Fibroblast of upper back skin (primary cell): ENCODE measurements at places on chromosomes 2 and 18.

GRCh38 chr18:45241271-45241670 is 374.0 kb upstream of the SLC14A2 start:
- no peak for DNase-seq

DNA sequence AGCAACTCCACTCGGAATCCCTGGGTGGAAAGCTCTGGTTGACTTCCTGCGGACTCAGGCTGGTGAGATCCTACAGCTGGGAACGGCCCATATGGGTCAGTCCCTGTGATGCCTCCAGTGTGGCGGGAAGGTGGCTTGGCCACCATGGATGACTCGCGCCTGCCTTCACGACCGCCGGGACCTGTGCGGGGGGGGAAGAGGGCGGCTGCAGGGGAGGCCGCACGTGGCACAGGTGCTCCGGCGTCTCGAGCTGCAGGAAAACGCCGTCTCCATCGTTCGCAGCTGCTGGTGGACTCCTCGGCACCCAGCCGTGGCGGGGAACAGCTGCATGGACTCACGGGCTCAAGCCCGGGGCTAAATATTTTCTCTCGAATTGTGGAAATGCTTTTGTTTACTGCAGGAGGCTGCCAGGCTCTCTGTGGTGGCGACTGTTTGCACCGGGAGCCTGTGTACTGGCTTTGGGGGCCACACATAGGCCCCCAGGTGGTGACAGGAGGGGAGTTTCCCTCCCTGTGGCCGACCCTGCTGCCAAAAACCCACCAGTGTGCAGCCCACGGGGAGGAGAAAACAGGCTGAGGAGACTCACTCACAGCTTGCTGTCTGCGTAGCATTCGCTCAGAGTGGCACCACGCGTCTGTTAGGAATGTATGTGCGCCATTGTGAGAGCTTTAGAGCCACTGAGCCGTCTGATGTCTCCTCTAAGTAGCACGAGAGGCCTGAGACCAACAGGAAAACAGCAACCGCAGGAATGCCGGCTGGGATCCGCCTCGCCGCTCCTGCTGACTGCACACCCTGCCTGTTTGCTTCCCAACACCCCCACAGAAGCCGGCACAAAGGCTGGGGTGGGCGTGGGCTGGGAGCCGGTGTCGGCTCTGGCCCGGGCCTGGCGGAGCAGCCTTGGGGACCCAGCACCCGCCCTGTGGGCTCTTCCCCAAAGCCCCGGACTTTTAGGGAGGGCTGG is 89.2 kb downstream of the NFATC1 start:
- DNase-seq = peak; percentile 98

DNA sequence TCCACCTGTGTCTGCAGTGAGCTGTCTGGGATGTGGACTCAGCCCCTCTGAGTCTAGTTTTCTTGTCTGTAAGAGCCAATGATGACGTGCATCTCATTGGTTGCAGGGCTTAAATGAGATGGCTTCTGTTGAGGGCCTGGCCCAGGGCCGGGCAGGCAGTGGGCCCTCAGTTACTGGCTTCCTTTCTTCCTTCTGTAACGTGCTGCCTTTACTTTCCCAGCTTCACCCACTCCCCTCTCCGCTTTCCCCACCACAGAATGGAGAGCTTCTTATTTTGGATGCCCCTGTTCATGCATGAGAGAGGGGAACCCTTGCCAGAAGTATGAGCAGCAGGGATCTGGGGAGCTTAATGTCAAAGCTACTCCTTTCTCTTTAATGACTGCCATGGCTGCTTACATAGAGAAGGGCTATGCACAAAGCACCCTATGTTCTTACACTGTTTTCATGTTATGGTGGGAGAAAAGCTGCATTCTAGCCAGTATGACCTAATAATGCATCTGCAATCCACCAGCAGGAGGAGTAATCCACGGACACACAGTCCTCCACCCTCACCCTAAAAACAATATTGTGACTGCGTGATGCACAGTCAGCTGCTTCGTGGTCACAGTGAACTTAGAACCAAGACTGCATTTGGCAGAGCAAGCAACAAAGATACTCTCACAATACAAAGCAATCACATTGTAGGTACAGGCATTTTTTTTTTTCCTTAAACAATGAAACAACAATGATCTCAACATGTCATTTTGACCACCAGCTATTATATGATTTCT is 37.2 kb downstream of the CREG2 start:
- DNase-seq = peak; percentile 36

DNA sequence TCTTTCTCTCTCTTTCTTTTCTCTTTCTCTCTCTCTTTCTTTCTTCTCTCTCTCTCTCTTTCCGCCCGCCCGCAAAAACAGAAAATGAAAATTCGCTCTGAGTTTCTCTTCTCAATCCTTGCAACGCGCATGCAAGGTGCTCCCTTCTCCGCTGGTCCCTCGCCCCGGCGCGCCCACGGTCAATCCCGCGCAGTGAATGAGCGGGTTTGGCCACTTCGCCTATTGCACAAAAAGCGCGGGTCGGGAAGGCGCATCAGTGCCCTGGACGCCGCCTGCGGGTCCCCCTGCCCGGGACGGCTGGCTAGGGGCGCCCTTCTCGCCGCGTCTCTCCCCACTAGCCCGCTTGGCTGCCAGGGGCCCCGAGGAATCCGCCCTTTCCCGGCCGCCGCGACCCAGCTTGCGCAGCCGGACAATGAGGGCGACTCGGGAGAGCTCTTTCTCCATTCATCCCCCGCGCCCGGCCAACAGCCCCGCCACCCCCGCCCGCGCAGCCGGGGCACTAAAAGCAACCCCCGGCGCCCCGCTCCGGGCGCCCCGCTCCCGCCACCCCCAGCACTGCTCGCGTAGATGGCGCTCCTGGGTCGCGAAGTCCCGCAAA is 706 bp downstream of the LAMA1 start:
- DNase-seq = no peak

DNA sequence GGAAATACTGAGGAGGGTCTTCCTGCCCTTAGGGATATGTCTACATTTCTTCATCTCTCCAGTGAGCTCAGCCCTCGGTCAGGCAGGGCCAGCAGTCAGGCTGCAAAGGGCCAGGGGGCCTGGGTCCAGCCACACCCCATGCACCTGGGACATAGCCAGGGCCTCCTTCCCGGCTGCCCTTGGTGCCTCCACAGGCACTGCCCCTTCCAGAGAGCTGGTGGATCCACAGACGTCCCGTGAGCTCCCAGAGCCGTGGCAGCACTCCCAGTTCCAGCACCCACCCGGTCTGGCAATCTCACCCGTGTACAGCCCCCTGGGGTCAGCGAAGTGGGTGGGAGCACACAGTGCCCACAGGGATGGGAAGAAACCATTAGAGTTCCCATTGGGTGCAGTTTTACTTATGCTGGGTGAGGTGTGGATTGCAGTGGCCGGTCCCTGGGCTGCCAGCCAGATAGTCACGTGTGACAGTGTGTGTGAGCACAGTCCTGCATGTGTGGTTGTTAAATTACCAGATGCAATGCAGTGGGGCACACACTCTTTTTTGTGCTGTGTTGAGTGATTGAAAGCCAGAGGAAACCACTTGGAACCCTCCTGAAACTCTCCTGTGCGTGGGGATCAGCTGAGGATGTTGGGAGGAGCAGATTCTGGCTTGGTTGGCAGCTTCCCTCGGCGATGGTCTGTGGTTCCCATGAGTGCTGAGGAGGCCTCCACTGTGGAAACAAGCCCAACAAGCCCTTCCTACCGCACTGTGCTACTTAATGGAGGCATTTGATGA is 131.0 kb downstream of the SNTG2 start:
- DNase-seq = peak; percentile 33

GRCh38 chr2:215736653-215737290 is 276.6 kb downstream of the MREG start:
- DNase-seq = peak; percentile 67

- no peak for DNase-seq
Observed at GRCh38 chr2:177268901-177269300, 4.4 kb upstream of the NFE2L2 start.

DNA sequence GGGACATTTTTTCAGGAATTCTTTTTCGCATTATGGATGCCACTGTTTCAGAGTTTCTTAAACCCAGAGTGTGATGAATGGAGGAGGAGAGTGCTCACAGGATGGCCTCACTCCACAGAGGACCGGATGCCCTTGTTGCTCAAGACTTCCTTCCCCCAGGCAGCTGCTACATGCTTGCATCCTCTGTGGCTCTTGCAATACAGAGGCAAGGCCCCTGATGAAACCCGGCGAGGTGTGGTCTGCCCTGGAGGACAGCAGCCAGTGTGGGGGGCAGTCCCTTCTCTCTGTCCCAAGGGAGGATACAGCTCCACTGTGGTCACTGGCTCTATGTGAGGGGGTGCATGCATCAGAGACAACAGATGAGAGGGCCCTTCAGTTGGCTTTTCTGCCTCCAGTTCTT is 109.6 kb downstream of the SH3RF3 start:
- DNase-seq = peak; percentile 84

DNA sequence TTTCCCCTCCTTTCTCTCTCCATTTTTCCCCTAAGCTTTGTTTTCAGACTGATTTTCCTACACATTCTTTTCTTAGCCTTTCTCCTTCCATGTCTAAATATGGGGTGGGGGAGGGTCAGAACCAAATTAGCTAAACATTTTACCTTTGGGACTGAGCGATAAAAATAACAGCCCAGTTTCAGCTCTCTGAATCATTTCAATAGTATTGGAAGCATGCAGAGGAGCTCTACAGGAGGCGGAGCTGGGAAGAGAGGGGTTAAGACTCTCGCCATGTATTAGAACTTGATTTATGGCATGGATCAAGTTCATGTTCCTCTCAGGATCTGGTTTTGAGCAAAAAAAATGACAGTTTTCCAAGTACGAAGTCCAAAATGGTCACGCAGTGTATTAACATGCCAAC is 109.1 kb downstream of the CPO start:
- DNase-seq = peak; percentile 92

DNA sequence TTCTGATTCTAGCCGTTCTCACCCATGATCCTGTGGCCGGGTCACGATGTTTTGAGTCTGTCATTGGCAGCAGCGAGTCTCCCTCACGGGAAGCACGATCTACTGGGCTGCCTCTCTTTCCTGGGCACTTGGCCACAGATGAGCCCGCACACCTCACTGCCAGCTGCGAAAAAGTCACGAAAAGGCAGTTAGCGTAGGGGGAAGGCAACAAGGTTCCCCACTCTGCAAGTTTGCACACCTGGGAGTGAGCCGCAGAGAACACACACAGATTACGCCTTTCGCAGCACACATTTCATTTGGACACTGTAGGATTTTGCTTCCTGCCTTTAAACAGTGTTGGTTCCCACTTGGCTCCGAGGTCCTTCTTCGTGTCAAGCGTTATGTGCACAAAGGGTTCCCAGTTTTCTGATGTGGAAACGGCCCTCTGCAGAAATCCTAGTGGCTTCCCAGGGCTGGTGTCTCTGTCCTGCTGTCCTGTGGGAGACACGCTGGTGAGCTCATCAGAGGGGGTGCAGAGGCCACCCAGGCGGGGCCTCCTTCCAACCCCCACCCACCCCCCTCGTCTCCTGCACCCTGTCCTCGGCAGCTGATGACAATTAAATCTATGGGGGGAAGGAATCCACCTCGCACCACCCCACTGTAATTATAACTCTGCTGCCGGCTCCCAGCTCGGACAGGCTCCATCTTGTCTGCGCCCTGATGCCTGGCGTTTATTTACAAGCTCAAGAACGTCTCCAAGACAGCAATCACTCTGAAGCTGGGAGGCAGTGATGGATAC is 157.3 kb upstream of the SALL3 start:
- no peak for DNase-seq

- DNase-seq = no peak
Observed at GRCh38 chr2:236899950-236900640, 185.6 kb upstream of the COPS8 start.

- DNase-seq = no peak
Observed at GRCh38 chr2:218644721-218645120, 14.7 kb downstream of the ZNF142 start.

- DNase-seq = peak; percentile 77
Observed at GRCh38 chr18:68797871-68798270, at the start of gene CCDC102B. TSS of gene CCDC102B (plus strand) at chr18:68798080. CDS start at chr18:68836764, 38,684 bp downstream.

- no peak for DNase-seq
Observed at GRCh38 chr18:63082366-63083019, 237.1 kb downstream of the BCL2 start.

DNA sequence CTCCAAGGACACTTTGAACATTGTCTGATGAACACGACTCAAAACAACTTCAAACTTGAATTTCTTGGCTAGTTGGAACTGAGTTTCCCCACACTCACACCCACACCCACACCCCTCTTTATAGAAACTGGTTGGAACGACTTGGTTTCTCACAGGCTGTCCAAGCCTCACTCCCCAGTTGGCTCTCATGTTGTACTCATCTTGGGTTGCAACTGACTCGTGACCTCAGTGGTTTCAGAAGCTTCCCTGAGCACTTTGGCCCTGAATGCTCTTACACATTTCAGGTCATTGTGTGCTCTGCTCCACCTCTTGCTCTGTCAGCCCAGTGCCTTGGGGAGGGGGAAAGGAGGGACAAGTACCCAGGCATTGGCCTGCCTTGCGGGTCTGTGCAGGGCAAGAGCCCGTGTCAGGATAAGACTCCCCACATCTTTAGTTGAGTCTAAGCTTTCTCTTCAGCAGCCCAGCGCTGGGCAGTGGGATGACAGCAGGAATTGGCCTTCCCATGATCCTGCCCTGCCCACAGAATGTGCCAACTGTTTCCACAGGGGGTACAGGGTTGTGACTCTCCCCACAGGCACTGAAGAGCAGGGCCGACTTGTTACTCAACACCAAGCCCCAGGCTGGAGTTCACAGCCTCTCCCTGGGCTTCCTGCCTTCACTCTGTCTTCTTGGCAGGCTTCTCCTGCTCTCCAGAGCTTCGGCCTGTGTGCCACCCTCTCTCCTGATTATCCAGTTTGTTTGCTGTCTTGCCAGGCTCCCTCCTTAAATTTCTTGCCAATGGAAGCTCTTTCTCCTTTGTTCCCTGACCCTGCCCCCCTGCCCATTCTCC is 104.6 kb downstream of the RTN4 start:
- DNase-seq = peak; percentile 40

DNA sequence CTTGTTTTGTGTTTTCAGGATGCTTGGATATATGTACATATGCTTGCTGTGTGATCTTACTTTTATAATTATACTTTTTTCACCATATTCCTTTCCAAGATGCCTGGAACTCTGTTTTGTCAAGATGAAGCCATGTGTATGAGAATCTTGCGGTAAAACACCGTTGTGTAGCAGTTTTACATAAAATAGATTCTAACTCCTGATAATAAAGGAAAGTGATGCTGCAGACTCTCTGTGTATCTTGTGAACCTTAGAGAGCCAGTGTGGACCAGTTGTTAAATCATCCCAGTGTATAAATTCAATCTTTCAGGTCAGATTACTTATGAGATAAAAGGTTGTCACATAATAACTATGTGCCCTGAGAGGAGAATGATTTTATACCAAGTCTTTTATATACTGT is 12.5 kb upstream of the ITGA4 start:
- DNase-seq = no peak

DNA sequence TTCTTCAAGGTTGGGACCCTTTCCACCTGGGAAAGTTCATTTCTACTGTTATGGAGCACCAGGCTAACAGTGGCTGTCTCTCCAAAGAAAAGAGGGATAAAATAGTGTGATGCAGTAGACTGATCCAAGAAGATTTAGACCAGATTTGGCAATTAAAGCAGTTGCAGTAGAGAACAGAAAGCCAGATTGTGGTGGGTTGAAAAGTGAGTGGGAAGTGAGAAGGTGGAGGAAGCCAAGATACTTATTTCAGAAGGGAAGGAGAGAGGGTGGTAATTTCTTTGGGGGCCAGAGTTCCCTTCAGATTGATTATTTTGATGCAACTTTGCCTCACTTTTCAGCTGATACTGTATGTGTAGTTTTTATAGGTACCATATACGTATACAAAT is 8.0 kb downstream of the MYL12B start:
- no peak for DNase-seq

GRCh38 chr2:133306236-133306635 is 262.0 kb downstream of the NCKAP5 start:
- DNase-seq = no peak

GRCh38 chr18:29188760-29189159 is 1011.8 kb upstream of the CDH2 start:
- no peak for DNase-seq

- DNase-seq = no peak
Observed at GRCh38 chr18:35549564-35549963, 32.0 kb upstream of the GALNT1 start.
